Calu3 (cell line): ENCODE measurements at places on chromosomes 1 and 21. TPM values are rescaled to one million over a fixed set of nuclear protein-coding genes. Genes with fewer than 3 reads are reported as not detected.

C1orf116 gene
- total RNA-seq, result 106 and 124 TPM in 2 replicates

CLCA2 gene
- not detected in 2 replicates for total RNA-seq

CAPN9 gene
- total RNA-seq, result not detected in 2 replicates

KRTAP10-9 gene
- not detected in 2 replicates for total RNA-seq

SCAMP3 gene
- total RNA-seq, result 85.1 and 104 TPM in 2 replicates

MIER1 gene
- total RNA-seq, result 27.4 and 29.5 TPM in 2 replicates

BCAS2 gene
- total RNA-seq, result 30.7 and 34.7 TPM in 2 replicates

LRRC8B gene
- 42.5 and 42.9 TPM in 2 replicates for total RNA-seq
